Astrocyte (in vitro differentiated cells and primary cell): ENCODE measurements at places on chromosomes 2 and 18.

DNA sequence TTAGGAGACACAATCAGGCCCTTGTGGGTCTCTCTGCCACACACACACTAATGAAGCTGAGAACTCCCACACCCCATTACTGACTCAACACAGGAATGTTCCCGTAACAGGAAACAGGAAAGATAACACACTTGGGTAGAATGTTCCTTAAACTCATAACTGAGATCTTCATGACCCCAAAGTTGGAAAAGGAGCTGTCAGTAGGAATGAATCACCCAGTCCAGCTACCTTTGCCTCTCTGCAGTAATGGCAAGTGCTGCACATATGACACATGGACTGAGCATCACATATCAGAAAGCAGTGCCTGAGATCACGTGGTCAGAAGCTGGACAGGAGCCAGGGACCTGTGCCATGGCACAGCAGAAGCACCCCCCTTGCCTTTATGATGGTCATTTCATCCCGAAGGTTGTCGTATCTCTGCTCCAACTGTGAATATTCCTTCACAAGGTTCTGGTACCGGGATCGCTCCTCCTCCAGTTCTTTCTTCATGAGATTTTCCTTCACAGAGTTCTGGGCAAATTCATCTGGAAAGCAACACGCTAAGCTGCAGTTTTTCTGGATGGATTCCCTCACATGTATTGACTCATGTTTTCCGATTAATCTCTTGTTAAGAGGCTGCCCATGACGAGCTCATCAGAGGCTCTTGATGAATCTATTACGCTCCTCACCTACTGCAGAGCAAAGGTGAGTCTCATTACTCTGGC is 65.4 kb upstream of the ACAA2 start:
- H3K4me1 ChIP-seq: peaks cover 6% of the 10 kb centered on the region
- H3K27me3 ChIP-seq: peaks cover 3% of the 10 kb centered on the region
- no peak overlapping the region for H3K27ac ChIP-seq
- no peaks in the 10 kb centered on the region for H3K36me3 ChIP-seq
- H3K4me3 ChIP-seq: no peak overlapping the region

DNA sequence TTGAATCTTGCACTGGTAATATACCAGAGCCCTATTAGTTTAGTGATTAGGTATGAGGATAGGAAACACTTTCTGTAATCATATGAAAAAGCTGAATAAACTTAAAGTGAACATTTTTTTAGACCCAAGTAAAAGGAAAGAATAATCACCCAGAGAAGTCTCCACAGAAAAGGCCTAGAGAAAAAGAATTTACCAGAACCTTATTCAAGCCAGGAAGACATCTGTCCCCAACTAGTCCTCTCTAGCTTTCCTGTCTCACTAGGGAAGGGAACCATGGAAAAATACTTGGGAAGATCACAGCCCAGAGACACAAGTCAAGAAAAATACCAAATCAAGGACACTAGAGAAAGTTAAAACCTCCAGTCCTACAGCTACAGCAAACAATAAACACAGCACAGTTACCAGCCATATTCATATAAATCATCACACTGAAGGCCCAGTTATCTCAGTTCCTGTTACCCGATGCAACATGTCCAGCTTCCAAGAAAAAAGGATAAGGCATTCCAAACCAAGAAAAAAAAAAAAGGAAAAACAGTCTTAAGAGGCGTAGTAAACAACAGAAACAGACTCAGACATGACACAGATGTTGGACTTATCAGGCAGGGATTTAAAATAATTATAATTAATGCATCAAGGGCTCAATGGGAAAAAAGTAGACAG is 461.5 kb downstream of the IRS1 start:
- no peak overlapping the region for H3K4me3 ChIP-seq
- H3K4me1 ChIP-seq: peaks cover 2% of the 10 kb centered on the region
- H3K27ac ChIP-seq: no peak overlapping the region
- H3K27me3 ChIP-seq: no peaks in the 10 kb centered on the region
- no peaks in the 10 kb centered on the region for H3K36me3 ChIP-seq

- H3K4me1 ChIP-seq: peaks cover 8% of the 10 kb centered on the region
- H3K27me3 ChIP-seq: peaks cover 8% of the 10 kb centered on the region
- DNase-seq: no peak
- no peak overlapping the region for H3K4me3 ChIP-seq
- no peaks in the 10 kb centered on the region for H3K36me3 ChIP-seq
- H3K27ac ChIP-seq: no peak overlapping the region
Observed at GRCh38 chr2:233165543-233165894, 86.0 kb upstream of the ATG16L1 start.

DNA sequence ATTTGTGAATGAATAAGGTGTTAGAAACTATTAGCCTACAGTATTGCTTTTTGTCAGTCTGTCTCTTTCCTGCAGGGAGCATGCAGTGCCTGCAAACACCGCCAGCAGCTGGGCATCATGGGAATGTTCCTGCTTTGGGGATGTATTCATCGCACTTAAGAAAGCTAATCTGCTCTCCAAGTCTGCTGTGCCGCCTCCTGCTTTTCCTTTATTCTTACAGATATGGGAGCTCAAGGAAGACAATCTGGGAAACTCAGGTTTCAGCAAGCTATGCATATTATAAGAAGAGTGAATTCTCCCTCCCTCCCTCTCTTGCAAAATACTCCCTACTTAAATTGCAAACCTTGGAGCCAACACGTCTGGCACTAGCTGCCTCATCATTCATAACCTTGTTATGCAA is 479.2 kb upstream of the ACVR2A start:
- H3K4me1 ChIP-seq: no peaks in the 10 kb centered on the region
- no peaks in the 10 kb centered on the region for H3K27me3 ChIP-seq
- no peak overlapping the region for H3K4me3 ChIP-seq
- H3K36me3 ChIP-seq: no peaks in the 10 kb centered on the region

DNA sequence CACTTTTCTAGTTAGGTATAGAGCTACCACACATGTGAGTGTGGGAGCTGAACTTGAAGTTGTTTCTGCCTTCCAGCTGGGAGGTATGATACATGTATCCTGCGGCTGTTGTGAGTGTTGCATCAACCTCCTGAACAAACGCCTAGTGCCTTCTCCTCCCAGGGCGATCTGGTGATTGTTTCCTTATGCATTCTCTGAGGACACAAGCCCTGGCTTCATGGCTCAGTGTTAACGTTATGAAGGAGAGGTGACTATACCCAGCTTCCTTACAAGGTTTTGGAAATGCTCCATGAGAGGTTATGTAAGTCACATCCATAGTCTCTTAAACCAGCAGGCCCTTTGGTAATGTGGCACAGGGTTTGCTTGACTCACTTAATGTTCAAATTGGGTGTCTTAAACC is 64.9 kb downstream of the SPRED2 start:
- H3K4me1 ChIP-seq: peaks cover 45% of the 10 kb centered on the region
- H3K27me3 ChIP-seq: no peaks in the 10 kb centered on the region
- peak overlapping the region; percentile 93 for H3K27ac ChIP-seq
- peak; percentile 93 for DNase-seq
- no peak overlapping the region for H3K4me3 ChIP-seq
- H3K36me3 ChIP-seq: no peaks in the 10 kb centered on the region

DNA sequence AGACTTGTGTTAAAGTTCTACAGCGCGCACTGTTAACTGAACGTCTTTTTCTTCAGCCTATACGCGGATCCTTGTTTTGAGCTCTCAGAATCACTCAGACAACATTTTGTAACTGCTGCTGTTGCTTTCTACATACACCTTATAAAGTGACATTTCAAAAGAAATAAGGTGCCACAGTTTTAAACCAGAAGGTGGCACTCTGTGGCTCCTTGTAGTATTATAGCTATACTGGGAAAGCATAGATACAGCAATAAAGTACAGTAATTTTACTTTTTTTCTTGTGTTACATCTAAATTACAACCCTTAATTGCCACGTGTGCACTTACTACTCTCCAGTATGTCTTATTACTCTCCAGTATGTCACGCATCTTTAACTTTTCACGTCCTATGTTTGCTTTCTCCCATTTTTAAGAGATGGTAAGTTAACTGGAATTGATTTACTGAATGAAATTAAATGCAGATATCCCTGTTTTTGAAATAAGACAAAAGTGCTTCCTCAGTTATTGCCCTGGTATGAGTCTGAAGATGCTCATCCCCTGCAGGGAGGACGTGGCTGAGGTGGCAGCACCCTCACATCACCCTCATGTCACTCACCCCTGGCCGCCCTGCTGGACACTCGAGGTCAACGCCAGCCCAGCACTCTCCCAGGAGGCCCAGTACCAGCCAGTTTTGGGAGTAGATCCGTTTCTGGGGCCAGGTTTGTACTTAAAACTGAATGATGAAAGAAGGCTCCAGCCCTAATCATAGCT is 37.8 kb downstream of the GORASP2 start:
- no peak for DNase-seq
- peak overlapping the region; percentile 45 for H3K27ac ChIP-seq
- H3K4me3 ChIP-seq: no peak overlapping the region
- no peaks in the 10 kb centered on the region for H3K27me3 ChIP-seq
- peaks cover 19% of the 10 kb centered on the region for H3K4me1 ChIP-seq

GRCh38 chr2:98547092-98547790 is 61.1 kb downstream of the COA5 start:
- no peak for DNase-seq
- peaks cover 5% of the 10 kb centered on the region for H3K36me3 ChIP-seq
- no peak overlapping the region for H3K27ac ChIP-seq
- H3K27me3 ChIP-seq: no peaks in the 10 kb centered on the region
- H3K4me3 ChIP-seq: no peak overlapping the region

GRCh38 chr2:66279024-66279423 is 155.9 kb upstream of the MEIS1 start:
- H3K36me3 ChIP-seq: no peaks in the 10 kb centered on the region
- no peaks in the 10 kb centered on the region for H3K4me1 ChIP-seq
- H3K4me3 ChIP-seq: no peak overlapping the region
- DNase-seq: no peak
- H3K27ac ChIP-seq: no peak overlapping the region

- peak overlapping the region; percentile 37 for H3K4me3 ChIP-seq
- peaks cover 8% of the 10 kb centered on the region for H3K27me3 ChIP-seq
- H3K27ac ChIP-seq: no peak overlapping the region
- DNase-seq: no peak
Observed at GRCh38 chr2:73981081-73982001, 3.4 kb upstream of the TET3 start.

- peaks cover 9% of the 10 kb centered on the region for H3K4me1 ChIP-seq
- no peaks in the 10 kb centered on the region for H3K36me3 ChIP-seq
- H3K27ac ChIP-seq: no peak overlapping the region
- DNase-seq: peak; percentile 28
- H3K27me3 ChIP-seq: no peaks in the 10 kb centered on the region
Observed at GRCh38 chr2:191030521-191031154, 16.7 kb upstream of the STAT1 start.

DNA sequence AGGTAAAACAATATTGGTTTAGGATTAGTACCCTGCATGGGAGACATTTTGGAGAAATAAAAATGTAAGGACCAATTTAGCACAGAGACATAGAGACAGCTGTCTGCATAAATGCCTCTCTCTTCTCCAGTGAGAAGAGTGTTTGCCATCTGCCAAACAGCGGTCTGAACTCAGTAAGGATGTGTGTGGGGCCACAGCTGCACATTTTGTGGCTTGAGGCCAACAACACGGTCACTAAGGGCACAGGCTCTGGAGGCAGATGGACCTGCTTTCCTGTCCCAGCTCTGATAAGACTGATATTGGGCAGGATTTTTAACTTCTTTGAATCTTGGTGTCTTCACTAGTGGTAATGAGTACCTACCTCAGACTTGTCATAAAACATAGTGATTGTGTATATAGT is 10.2 kb downstream of the ZBTB14 start:
- H3K27me3 ChIP-seq: no peaks in the 10 kb centered on the region
- H3K36me3 ChIP-seq: no peaks in the 10 kb centered on the region

DNA sequence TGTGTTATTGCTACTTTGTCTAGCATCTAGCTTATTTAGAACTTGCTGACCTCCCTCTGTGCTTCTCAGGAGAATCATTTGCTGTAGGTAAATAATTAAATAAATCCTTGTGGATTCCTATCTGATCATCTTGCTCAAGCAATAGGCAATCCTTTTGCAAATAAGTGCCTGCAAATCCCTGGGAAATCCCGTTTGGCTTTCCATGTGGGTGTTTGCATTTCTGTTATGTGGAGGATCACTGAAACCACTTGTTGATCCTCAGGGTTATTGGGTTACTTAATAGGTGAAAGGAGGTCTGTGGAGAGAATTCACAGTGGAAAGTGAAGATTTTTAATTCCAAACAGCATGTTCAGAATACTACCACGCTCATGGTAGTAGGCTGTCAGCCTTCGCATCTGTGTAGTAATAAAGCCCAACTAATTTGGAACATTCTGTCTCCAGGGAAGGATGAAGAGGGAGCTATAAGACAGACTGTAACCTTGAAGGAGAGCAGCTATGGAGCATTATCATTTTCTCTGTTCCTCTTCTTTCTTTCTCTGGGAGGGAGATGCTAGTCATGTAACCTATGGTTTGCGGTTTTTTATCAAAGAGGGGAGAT is 72.5 kb downstream of the GULP1 start:
- no peak for DNase-seq
- H3K4me1 ChIP-seq: no peaks in the 10 kb centered on the region
- H3K27ac ChIP-seq: no peak overlapping the region
- no peaks in the 10 kb centered on the region for H3K36me3 ChIP-seq
- no peak overlapping the region for H3K4me3 ChIP-seq

GRCh38 chr2:118115761-118116160 is 27.5 kb downstream of the INSIG2 start:
- DNase-seq: no peak
- no peaks in the 10 kb centered on the region for H3K36me3 ChIP-seq
- H3K4me3 ChIP-seq: no peak overlapping the region
- no peak overlapping the region for H3K27ac ChIP-seq
- no peaks in the 10 kb centered on the region for H3K27me3 ChIP-seq

GRCh38 chr2:240525802-240526201 is 32.0 kb downstream of the ANKMY1 start:
- DNase-seq: no peak
- no peaks in the 10 kb centered on the region for H3K4me1 ChIP-seq

DNA sequence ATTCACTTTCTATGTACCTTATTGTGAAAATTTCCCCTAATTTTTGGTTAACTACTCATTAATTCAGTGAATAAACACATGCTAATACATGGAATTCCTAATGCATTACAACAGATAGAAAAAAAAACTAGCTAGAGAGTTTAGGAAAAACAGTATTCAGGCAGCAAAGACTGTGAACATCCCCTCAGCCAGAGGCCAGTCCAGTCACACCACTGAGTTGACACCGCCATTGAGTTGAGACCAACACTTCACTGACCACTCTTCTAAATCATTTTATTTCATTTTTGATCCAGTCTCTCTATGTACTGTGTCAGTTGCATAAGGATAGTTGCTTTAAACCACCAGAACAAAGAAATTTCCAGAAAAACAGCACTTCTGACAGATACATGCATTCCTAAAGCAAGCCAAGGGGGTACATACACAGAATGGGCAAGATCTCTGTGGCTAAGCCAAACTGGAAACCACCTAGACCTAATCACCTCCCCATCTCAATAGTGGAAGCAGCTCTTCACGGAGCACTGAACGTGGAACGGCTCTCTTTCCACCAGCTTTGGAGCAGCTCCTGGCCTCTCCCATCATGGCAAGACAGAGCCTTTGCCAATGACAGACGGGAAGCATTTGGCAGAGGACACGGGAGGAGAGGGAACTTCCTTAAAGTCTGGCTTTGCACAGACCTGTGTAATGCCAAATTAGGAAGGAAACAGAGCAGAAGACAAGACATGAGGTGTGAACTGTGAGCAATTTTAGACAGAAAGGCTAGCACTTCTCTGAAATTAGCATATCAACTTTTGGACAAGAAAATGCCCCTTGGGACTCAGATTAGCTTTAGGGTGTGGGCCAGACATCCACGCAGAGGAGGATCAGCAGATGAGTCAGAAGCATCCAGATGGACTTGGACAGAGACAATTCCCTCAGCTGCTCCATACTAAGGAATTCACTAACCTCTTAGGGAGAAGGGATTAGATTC is 36.4 kb downstream of the CACNB4 start:
- peaks cover 9% of the 10 kb centered on the region for H3K27me3 ChIP-seq
- peak overlapping the region; percentile 25 for H3K27ac ChIP-seq
- no peak overlapping the region for H3K4me3 ChIP-seq
